ENCODE measurements at places on chromosomes 12 and 14.

DNA sequence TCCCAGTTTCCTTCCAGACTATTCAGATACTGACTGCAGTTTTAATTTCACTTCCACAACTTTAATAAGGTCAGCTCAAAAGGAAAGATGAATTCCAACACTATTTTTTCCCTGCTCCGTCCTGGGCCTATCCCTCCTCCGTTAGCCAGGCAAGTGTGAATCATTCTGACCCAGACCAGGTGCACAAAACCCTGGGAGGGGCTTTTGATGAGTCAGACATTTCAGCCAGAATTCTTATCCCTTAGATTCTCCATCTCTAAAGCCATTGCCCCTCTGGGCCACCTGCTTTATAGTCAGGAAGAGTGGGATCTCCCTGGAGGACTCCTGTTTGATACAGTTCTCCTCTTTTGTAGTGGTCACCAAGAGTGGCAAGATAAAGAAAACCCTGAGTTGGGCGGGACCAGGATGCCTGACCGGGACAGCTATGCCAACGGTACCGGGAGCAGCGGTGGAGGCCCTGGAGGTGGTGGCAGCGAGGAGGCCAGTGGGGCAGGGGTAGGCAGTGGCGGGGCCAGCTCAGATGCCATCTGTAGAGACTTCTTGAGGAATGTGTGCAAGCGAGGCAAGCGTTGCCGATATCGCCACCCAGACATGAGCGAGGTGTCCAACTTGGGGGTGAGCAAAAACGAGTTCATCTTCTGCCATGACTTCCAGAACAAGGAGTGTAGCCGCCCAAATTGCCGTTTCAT lies 2.2 kb downstream of the ZC3H10 start:
- DNase-seq: no peak

GRCh38 chr14:101776344-101776743 lies 14.8 kb downstream of the PPP2R5C start:
- DNase-seq: no peak

DNA sequence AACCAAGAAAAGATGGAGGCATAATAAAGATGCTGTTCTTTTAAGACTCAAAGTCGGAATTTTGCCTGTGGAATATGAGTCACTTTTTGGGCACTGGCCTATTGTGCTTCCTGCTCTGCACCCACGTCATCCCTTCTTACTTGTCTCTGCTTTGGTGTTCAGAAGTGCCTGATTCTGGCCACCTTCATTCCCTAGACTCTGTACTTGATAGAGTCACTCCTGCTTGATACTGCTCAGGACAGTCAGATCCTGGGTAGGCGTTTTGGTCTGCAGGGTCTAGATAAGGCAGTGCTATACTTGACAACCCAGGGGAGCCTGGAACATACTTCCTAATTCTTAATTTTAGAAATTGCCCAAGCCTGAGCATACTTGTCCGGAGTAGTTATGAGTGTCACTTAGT lies 1.9 kb downstream of the LRRK2 start:
- peak; percentile 86 for DNase-seq

- DNase-seq: no peak
Measured at GRCh38 chr14:48086516-48086915, 411.1 kb upstream of the MDGA2 start.

DNA sequence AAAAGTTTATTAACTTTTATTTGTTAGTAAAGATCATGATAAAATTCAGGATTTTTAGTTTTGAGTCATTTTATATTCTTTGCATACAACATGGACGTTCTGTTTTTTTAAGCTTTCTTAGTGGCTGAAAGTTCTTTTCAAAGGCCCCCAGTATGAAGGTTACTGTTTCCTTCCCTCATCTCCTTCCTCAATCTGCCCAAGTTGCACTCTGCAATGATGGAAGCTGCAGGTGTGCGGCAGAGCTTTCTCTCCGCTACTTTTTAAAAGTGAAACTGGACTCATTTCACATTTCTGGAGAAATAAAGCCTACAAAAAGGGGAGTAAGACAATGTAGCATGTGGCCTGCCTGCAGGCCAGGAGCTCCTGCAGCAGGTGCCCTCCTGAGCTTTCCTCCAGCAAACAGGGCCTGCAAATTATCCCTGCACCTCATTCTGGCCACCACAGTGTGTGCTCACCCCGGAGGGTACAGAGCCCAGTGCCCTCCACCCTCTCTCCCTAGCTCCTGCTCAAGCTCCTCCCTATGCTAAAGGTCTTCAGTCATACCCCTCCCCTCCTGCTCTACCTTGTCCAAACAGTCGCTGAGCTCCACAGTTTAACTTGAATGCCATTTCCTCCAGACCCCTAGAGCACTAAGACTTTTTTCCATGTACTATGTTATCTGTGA lies 78.9 kb downstream of the SETD3 start:
- DNase-seq: no peak
